Activated gamma-delta T cell treated with Interleukin-2 at 50 U/mL for 16 hours (primary cell): ENCODE measurements at places on chromosomes 2 and 18.

DNA sequence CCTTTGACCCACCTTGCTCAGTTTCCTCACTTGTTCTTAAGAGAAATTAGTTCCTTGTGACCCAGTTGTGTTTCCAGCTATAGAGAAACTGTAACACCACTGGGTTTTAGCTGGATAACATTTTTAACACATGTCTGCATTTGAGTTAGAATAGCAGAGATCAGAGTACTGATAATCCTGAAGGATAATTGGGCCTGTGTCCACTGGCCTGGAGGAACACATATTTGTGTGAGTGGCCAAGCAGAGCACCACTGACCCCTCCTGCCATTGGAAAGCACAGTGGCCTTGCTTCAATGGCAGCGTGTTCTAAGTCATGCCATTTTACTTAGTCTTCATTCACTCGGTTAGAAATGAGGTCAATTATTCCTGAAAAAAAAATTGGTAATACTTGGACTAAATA, 42.6 kb downstream of the PKP4 start:
- no peak for DNase-seq

- no peak for DNase-seq
Measured at GRCh38 chr2:196291873-196292800, 120.8 kb upstream of the STK17B start.

GRCh38 chr2:10531874-10532637, 83.9 kb upstream of the ODC1 start:
- DNase-seq = no peak

DNA sequence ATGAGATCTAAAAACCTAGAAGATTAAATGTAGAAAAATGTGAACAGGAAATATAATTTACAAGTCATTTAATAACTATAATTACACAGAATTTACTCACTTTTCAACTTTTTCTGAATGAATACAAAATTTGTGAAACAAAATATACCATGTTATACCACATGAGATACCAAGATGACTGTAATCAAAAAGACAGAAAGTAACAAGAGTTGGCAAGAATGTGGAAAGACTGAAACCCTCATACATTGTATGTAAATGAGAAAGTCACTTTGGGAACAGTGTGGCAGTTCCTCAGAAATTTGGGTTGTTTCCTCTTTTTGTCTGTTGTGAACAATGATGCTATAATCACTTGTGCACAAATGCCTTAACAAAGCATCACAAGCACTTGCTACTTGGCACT, 145.4 kb upstream of the ZNF804A start:
- DNase-seq = no peak

DNA sequence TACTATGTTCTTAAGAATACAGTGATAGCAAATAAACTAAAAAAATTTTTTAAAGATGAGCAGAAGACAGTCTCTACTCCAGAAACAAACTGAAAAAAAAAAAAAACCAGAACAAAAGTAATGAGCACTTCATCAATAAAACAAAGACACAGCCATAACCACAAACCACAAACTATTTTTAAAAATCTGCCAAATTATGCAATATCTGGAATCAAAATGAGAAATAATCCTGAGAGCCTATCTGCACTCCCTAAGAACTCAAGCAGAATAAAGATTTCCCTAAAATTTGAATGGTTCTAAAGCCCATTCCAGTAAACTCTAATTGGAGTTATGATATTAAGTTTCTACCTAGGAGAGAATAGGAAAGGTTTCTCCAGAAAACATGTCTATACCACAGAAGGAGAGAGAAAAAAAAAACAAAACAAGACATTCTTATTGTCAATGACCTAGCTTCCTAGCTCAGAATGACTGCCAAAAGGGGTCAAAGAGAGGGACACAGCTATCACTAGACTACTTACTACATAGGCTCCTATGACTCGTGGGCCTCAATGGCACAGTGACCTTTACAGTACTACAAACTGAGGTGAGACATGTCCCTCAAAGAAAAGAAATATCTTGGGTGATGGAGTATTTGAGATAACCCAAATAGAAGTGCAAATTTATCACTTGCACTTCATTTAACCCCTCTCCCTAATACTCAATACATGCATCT, 262.8 kb downstream of the ZEB2 start:
- no peak for DNase-seq

DNA sequence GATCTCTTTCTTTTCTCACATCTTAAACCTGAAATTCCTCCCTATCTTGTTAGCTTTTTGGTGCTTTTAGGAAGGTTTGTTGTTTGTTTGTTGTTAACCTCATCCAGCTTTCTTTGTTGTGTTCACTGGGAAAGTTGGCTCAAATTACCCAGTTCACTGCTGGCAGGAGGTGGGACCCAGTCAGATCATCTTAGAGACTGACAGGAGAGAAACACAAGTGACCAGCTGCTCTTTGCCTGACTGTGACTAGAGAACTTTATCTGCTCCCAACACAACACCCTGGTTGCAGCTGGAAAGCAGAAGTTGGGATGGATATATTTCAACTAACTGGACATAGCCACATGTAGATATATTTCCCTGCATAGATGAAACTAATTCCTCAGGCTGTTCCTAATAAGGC, 10.0 kb downstream of the MAPK4 start:
- DNase-seq = no peak

DNA sequence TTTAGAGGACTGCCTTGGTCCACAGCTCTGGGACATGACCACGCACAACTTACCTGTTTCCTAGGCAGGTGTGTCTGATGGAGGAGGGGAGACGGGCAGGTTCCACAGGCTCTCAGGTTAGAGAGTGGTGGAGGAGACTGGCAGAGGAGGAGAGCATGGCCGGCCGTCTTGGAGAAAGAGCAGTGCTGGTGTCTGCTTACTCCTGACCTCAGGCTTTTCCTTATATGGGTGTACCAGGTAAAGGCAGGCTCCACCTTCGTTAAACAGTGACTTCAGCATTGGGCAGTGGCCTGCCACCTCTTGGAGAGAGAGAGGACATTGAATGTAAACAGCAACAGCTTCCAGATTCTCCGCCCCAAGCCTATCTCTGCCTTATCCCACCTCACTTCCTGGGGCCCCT, at the start of gene CAPN13:
Gene CAPN13, minus strand, starts transcription at position 198 of the 400 bp plus-strand sequence. CDS start 20,121 bp downstream, outside the sequence.
- no peak for DNase-seq

GRCh38 chr2:59677158-59677557, 876.3 kb downstream of the BCL11A start:
- no peak for DNase-seq
